Kidney capillary endothelial cell (primary cell): ENCODE measurements at places on chromosomes 12 and 14.
A peak's percentile ranks its signal among the peaks of the same experiment; 100 is the strongest.

GRCh38 chr12:29552324-29552927, 54.9 kb upstream of the OVCH1 start:
- DNase-seq = peak; percentile 69

DNA sequence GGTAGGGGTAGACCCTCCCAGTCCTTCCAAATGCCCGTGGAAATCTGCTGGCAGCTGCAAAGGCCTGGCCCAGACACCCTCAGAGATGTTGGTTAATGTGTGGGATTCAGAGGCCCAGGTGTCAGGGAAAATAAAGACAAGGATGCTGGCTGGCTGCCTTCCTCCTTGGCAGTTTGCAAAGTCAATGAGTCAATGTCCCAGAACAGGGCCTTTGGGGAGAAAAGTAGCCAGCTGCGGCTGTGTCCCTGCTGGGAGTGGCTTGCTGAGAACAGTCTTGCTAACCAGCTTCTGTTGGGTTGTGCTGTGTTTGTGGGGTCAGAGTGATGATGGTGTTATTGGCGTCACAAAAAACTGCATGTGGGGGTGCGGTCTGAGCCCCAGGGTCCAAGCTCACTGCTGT, 29.2 kb downstream of the GLRX5 start:
- DNase-seq = no peak

DNA sequence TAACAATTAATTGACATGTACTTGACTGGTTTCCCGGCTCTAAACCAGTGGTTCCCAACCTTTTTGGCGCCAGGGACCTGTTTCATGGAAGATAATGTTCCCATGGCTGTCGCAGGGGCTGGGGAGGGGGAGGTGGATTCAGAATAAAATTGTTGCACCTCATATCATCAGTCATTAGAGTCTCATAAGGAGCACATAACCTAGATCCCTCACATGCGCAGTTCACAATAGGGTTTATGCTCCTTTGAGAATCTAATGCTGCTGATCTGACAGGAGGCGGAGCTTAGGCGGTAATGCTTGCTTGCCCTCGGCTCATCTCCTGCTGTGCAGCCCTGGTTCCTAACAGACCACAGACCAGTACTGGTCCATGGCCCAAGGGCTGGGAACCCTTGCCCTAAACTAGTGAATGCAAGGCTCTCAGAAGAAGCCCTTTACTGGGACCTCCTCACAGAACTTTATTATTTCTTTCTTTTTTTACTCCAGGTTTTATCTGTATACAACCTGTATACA, 86.4 kb upstream of the SINHCAF start:
- DNase-seq = no peak

DNA sequence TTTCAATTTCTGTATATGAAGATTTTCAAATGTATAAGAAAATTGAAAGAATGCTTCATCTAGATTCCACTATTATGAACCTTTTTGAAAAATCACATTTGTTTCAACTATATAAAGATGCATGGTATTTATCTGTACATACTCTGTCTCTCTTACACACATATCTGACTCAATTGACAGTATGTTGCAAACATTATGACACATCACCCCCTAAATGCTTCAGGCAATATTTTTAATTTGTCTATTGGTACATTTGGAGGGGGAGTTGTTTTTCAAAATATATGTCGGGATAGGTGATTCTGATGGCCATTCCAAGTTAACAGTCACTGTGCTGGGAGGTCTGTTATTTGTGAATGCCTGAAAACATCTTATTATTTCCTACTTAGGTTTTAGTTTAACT, 14.4 kb downstream of the PCNX1 start:
- no peak for DNase-seq

DNA sequence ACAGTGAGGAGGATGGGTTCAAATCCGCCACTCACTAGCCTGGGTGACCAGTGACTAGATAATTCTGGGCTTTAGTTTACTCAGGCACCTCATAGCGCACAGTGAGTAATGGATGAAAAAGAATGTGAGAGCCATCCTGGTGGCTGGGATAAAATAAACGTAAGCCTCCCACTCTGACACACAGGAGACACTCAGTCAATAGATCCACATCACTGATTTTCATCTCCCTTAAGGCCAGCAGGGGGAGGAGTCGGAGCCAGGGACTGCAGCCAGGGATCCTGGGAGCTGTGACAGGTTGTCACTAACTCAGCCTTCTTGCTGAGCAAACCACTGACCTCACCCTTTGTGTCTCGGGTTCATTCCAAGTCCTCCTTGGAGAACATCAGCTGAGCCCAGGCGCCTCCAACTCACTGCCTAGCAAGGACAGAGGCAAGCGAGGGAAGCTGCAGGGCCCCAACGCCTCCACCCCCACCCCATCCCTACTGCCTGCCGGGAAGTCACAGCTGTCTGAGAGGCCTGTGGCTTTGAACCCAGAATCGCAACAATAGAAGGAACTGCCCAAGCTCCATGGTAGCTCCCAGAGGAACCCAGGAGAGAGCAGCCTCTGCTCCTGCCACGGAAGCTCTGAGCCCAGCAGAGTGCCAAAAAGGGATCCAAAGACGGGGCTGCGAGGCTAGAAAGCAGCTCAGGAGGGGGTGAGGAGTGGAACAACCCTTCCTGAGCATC, 30.7 kb downstream of the PXN start:
- DNase-seq = peak; percentile 95

- no peak for DNase-seq
Observed at GRCh38 chr12:5246196-5246595, 185.7 kb upstream of the NTF3 start.

DNA sequence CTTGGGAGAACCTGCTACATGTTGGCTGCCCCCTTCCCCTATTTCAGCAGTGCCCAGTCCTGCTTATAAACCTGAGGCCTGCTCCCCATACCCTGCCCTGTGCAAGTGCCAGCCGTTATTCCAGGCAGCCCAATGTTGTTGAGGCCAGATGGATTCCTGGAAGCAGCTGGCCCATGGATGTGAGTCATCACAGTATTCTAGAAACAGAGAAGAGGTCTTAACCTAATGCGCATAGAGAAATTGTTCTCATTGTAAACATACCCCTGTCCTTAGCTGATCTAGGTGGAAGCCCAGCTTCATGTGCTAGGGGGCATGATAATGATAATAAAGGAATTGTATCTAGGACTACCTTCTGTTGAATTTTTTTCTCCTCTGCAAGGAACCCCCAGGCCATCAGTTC, 69.7 kb downstream of the TSPAN11 start:
- peak; percentile 42 for DNase-seq

DNA sequence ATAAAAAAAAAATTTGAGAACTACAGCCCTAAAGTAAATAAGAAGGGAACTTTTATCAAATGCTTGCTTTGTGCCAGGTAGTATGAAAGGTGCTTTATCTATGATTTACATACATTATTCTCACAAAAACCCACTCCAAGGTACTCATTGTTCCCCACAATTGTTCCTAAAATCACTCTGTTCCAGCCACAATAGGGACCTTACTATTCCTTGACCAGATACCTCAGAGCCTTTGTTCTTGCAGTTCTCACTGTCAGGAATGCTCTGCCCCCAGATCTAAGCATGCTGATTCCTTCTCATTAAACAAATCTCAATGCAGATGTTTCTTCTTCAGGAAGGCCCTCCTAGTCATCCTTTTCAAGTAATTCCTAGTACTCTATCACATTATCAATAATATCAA, 60.2 kb downstream of the PPP1R12A start:
- no peak for DNase-seq

GRCh38 chr14:67170660-67171059, 18.6 kb upstream of the GARIN2 start:
- DNase-seq = no peak

DNA sequence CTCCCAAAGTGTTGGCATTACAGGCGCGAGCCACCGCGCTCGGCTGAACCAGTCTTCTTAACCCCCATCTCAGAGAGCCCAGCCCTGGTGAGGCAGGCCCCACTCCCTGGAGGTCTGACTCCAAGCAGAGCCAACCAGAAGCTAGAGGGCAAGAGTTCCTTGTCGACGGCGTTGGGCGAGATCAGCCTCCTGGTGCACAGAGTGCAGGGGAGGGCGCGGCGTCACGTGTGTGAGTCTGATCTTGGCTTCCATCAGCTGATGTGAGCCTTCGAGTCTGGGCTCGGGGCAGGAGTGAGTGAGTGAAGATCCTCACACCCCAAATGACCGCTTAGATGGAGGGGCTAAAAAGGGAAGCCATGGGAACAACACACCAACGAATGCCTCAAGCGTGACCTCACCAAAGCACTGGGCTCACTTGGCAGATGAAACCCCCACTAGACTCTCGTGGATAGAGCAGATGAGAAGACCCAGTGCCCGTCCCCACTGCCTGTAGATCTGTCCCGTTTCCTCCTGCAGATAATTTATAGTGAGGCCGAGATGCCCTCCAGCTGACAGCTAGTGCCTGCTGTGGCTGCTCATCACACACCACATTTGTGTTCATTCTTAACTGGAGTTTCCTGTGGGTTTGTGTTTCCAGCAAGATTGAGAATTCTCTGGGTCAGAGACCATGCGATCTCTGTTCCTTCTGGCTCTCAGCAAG, 28.6 kb upstream of the ADGRD1 start:
- DNase-seq = no peak

DNA sequence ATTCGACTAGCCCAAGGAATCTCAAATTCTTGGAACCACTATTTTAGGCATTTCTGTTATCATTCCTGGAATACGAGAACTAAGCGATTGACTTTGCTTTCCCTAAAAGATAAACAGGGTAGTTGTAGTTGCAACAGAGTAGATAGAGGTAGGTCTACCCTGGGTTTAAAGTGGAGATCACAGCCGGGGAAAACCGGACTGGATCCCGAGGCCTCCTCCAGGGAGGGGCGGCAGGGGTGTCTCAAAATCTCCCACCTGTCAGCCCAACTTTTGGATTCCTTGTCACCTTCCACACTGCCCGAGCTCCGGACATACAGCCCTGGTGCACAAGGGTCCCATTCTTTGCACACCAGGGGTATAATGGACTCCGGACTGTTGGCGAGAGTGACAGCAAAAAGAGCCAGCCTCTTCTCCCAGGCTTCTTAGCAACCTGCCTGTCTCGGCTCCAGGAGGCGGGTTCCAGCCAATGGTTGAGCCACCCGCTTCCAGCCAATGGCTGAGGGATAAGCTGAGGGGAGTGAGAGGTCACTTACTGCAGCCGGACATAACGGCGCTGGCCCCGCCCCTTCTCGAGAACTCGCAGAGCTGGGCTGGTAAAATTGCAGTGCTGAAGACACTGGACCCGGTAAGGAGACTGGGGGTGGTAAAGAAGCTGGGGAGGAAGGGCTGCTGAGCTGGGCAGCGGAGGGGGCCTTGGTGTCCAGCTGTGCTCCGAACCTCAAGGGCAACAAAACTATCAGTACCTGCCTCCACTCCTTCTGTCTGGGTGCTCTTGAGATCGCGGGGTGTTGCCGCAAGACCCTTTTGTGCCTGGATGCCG, at the start of gene SUOX:
SUOX (plus strand) TSS at position 562 of the 820 bp plus-strand sequence. CDS start 4,946 bp downstream, outside the sequence.
- DNase-seq = peak; percentile 98

DNA sequence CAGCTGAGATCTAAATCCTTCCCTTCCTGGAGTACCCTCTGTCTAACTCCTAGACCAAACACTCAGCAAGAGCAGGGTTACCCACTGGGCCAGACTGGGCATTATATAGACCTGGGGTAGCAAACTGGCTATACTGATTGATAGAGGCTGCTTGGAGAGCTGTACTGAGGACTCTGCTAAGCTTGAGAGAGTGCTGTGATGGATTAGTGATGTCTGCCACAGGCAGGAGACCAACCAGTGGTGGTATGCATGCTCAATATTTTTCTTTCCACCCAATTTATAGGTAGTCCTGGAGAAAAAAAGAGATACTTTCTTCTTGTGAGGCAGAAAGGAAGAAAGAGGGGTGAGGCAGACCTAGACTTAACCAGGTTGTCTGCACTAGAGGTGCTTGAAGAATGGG, 33.3 kb downstream of the DTX1 start:
- DNase-seq = no peak

- no peak for DNase-seq
Observed at GRCh38 chr14:100587763-100588411, 670 bp upstream of the BEGAIN start.

DNA sequence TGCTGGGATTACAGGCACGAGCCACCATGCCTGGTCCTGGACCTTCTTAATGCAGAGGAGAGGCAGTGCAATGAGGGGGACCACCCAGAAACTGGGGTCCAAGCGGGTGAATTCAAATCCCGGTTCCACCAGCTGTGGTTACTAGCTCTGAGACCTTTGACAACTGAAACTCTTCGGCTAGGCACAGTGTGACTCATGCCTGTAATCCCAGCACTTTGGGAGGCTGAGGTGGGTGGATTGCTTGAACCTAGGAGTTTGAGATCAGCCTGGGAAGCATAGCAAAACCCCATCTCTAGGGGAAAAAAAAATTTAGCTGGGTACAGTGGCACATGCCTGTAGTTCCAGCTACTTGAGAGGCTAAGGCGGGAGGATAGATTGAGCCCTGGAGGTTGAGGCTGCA, 5.0 kb upstream of the CD4 start:
- DNase-seq = no peak

GRCh38 chr14:39426605-39427004, 5.6 kb downstream of the FBXO33 start:
- DNase-seq = peak; percentile 52
